ENCODE measurements at places on chromosomes 11 and 22.
A peak's percentile ranks its signal among the peaks of the same experiment; 100 is the strongest.

DNA sequence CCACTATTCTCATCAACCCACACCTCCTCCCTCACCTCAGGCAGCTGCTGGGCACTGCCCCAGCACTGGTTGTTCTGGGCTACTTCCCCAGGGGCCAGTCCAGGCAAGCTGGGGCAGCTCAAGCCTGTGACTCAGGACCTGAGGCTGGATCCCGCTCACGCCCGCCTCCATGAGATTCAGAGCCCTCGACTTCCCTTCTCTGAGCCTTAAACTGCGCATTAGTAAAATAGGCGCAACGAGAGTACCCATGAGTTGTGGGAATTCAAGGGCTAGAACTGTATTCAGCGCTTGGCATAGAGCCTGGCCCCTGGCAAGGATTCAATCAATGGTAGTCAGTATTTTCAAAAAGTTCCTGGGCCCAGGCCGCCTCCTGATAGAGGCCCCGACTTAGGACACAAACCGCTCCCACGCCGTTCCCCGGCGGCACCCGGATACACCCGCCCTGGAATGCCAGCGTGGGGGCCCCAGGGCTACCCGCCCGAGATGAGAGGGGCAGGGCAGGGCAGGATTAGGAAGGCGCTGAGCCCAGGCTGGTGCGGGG lies 723 bp upstream of the CD82 start:
- no peak for DNase-seq

- DNase-seq: no peak
Observed at GRCh38 chr22:43583501-43583900, 171.7 kb downstream of the MPPED1 start.

DNA sequence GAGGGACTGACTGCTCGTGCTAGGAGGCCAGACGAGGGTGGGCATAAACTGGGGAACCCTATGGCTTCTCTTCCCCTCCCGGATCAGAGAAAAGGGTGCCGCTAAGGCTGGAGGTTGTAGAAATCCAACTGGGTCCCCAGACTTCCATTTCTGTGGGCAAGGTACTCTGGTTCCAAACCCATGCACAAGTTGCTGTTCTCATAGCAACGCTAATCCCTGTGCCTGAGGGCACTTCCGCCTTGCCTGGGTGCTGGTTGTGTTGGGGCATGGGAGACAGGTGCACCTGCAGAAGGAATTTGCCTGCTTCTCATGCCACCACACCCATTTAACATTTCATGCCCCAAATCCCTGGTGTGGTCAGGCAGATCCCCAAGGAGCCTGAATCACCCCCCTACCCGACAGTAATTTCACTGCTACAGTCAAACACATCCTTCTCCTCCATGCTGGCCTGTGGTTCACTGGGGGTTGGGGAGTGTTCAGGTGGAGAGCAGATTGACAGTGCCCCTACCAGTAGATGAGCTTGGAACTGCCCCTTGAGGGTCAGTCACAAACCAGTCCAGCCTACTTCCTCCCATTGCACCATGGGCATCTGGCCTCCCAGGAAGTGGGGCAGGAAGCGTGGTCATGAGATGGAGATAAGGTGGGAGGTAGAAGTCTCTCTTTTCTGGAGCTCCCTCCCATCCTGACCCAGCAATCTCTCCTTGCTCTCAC lies 1.2 kb downstream of the C2CD2L start:
- DNase-seq: no peak

DNA sequence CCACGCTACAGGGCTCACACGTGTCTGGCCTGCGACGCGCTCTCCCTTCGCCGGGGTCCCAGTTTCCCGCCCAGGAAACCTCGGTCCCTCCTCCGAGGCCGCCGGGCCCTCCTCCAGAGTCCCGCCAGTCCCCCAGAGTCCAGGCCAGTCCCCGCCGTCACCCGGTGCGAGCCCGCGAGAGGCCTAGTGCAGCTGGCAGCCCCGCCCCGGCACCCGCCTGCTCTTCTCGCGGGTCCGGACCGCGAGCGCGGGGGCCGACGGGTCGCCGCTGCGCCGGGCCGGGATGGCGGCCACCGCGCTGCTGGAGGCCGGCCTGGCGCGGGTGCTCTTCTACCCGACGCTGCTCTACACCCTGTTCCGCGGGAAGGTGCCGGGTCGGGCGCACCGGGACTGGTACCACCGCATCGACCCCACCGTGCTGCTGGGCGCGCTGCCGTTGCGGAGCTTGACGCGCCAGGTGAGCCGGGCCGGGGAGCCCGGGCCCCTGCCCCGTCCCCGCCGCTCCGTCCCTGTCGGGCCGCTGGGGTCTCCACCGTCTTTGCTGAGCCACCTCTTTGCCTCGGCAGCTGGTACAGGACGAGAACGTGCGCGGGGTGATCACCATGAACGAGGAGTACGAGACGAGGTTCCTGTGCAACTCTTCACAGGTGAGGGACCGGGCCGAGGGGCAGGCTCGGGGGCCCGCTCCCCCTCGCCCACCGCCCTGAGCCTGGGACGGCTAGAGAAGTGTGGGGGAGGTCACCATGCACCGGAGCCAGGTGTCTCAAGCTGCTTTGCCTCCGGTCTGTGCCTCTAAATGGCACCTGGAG lies at the start of gene PTPMT1:
PTPMT1 (plus strand) TSS at position 260 of the 809 bp plus-strand sequence; CDS start at position 284, 24 bp downstream.
- DNase-seq: peak; percentile 51

DNA sequence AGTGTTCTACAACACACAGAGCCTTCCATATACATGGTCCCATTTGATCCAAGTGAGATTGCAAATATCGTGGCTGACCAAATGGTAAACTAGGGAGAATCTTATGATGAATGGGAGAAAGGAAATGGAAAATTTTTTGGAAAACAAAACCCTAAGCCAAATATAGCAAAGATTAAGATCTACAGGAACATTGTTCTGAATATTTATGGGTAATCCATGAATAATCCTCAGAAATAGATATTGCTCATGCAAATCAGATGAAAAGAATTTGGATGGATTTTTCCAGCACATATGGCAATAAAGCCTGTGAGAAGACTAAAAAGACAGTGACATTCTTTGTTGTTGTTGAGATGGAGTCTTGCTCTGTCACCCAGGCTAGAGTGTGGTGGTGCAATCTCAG lies 21.7 kb upstream of the PRDM10 start:
- DNase-seq: no peak

DNA sequence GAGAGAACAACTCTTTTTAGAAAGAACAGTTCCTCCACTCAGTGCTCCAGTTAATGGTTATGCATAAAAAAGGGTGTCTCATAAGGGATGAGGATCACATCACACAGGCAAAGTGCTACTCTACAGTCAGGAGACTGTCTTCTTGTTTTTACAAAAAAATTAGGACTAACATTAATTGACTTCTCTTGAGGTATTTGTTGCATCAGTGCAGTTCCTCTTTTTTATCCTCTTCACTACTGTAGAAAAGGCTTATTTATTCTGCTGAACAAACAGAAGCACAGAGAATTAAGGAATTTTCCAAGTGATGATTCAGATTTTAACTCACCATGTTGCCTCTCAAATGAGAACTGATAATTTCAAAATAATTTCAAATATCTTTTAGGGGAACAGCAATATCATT lies 1.9 kb downstream of the MMP8 start:
- DNase-seq: no peak

GRCh38 chr11:2779499-2779980 lies 79.7 kb upstream of the KCNQ1OT1 start:
- no peak for DNase-seq

GRCh38 chr11:92794783-92795182 lies 174.7 kb upstream of the MTNR1B start:
- no peak for DNase-seq

DNA sequence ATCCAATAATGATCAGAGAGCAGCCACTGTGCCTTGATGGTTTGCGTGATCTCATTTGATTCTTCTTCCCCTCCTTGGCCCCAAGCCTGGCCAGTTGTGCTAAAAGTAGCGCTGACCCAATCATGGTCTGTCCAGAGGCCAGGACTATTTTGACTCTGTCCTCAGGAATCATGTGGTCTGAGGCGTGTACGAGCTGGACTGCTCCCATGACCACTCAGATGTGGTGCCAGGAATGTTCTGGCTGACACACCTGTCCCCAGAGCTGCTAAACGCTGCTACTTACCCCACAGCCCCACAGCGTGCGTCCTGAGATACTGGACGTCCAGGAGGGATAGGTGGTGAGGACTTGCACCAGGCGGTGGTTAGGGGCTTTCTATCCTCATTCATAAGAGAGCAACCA lies 70.5 kb downstream of the FEZ1 start:
- no peak for DNase-seq

DNA sequence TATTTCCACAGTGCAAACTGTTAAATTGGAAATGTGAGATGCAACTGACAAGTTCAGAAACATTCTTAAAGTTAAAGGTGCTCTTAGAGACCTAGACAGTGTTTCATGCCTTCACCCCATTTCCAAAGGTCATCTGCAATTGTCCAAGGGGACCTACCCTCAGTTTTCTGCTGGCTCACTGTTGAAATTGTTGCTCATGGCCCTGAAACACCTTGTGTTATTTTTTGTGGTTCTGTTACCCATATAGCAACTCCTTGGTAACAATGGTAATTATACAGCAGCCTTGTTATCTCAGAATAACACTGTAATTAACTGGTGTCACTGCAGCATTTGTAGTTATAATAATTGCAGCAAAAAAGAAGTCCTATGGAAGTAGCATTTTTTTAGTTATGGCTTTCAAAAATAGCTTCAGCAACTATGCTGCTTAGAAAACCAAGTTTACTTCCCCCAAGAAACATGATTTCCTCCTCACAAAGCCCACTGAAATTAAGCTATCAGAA lies 49.2 kb upstream of the CCDC34 start:
- DNase-seq: no peak

DNA sequence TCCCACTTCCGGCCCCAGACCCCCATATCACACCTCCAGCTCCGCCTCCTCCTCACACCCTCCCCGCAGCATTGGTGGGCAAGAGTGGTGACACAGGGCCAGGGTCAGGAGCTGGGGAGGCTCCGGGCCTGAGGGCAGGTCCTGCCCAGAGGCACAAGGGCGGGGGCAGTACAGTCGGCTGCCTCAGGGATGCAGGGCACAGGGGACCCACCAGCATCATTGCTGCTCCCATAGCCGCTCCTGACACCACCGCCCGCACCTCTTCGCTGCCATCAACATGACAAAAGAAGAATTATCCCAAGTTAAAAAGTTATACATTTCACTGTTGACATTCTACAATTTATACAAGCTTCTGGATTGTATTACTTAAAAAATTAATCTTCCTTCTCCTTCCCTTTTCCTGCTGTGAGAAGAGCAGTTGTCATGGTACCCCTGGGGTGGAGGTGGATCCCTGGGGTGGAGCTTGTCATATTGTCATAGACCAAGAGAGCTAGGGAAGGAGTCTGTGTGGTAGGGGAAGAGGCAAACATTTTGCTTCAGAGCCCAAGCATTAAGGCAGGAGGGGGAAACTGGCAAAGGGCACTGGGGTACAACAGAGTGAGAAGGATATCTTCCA lies 4.1 kb downstream of the SBF2 start:
- no peak for DNase-seq

DNA sequence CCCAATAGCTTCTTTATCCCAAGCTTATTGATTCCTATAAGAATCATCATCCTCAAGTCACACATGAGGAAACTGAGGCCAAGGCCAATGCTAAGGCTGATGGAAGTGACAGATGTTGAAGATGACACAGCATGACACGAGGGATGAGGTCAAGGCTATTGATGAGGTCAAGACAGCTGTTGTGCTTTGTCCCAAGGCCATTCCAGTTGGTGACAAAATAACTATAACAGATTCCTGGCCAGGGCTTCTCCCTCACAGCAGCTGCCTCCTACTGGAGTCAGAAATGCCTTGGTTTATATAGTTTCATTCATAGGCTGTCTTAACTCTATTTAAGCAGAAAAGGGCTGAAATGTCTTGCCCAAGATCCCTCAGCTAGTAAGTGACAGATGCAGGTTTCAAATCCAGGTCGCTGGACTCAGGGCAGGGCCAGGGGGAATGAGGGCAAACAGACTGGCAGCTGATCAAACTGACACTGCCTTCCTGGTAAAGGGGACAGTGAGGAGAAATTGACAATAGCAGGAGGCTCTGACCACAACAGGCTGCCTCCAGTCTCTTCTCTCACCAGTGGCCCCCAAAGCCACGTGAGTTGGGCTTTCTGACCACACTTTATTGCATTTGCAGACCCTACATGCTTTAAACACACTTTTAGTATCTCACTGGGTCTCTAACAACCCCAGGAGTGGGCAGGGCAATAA lies 16.5 kb downstream of the MIF start:
- DNase-seq: no peak

- DNase-seq: no peak
Observed at GRCh38 chr11:112526699-112527416, 266.2 kb upstream of the PLET1 start.

GRCh38 chr11:44243595-44244343 lies 66.2 kb downstream of the ALX4 start:
- DNase-seq: no peak

GRCh38 chr11:68160100-68160695 lies 39.0 kb upstream of the CHKA start:
- no peak for DNase-seq

- no peak for DNase-seq
Observed at GRCh38 chr11:120352405-120352804, 16.2 kb downstream of the ARHGEF12 start.

DNA sequence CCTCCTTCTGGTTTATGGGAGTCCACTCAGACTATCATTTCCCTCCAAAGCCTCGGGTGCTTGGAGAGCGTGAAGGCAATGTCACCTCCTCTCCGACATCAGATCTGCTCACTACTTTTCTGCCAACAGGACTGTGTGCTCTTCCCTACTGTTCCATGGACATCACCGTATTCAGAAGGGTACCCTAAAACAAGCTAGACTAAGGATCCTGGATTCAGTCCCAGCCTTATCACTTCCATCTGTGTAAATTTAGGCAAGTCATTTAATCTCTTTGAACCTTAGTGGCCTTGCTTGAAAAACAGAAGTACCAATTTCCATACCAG lies 78.2 kb downstream of the KCNC1 start:
- DNase-seq: no peak

DNA sequence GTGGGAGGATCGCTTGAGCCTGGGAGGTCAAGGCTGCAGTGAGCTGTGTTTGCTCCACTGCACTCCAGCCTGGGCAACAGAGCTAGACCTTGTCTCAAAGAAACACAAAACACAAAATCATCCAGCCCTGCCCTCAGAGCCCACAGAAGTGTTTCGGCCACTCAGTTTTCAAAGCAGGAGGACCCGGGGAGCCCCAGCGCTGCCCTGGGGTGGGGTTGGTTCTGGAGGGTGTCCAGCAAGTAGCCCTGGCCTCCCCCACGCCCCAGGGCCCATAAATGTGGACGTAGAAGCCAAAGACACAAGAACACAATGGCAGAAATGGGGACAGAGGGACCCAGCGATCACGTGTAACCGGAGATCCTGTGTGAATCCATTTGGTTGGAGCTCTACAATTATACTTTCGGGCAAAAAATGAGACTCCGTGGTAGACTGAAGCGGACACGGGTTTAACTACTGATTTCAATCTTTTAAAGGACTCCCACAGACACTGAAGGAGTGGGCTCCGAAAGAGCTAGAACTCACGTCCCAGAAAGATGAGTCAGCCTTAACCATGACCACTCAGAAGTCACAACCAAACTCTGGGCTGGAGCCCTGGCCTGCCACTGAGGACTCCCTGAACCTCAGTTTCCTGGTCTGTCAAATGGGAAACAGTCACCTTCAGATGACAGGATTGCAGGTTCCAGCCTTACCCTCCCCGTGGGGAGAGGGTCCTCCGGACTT lies 9.0 kb upstream of the CYTH4 start:
- no peak for DNase-seq

GRCh38 chr11:106457727-106458126 lies 380.3 kb downstream of the AASDHPPT start:
- no peak for DNase-seq

- no peak for DNase-seq
Observed at GRCh38 chr11:45369313-45369712, 83.2 kb upstream of the SYT13 start.
